ENCODE measurements at places on chromosomes 5 and 9.

DNA sequence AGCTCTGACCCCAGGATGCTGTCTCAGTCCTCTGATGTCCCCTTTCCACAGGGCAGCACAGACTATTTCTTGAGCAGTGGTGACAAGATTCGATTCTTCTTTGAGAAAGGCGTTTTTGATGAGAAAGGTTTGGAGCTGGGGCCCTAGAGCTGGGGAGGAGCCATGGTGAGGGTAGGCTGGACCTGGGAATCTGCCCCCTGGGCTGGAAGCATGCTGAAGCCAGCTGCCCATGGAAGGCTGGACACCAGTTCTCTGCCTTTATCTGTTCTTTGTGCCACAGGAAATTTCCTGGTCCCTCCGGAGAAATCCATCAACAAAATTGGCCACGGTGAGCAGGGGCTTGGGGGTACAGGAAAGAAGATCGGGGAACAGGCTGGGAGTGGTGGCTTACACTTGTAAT, 12.9 kb downstream of the PHYHD1 start:
- DNase-seq, result no peak

- DNase-seq, result no peak
Observed at GRCh38 chr9:76901801-76902200, 4.1 kb downstream of the PRUNE2 start.

DNA sequence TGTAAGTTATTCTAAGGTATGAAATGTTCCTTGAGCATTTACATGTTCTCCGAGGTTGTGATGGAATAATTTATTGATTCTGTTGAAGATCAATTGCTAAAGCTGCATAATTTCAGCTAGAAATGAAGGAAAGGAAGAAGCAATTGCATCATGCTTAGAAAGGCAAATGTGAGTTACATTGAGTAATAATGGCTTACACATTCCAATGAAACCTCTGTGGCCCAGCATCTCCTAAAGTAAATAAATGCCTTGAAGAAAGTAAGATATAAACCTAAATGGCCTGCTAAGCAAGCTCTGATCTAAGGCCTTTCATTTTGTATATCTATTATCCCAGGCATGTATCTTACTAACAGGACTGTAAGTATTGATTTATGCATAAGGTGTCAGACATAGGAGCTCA, 677.3 kb upstream of the RGMB start:
- no peak for DNase-seq

- DNase-seq, result no peak
Observed at GRCh38 chr5:128538000-128538249, at the start of gene FBN2. TSS of gene FBN2 (minus strand) at chr5:128538245. CDS start at chr5:128537603, 642 bp downstream.

GRCh38 chr5:33832404-33833236, 59.2 kb downstream of the ADAMTS12 start:
- DNase-seq, result no peak

DNA sequence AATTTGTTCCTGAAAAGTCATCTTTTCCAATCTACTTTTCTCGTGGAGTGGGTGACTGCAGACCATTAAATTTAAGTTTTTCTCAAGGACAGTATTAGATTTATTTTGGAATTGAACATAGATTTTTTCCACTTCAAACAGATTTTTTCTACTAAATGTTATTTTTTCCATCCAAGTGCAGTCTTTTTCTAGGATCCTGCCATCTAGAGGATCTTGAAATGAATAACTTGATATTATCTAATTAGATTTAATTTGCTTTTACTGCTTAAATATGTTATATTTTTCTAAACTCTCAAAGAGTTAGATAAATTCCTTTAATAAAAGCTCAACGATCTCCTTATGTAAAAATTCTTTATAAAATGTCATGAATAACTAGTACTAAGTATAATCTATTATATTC, 136.9 kb upstream of the PRR16 start:
- no peak for DNase-seq

GRCh38 chr5:173720953-173721600, 104.6 kb upstream of the BOD1 start:
- DNase-seq, result no peak

DNA sequence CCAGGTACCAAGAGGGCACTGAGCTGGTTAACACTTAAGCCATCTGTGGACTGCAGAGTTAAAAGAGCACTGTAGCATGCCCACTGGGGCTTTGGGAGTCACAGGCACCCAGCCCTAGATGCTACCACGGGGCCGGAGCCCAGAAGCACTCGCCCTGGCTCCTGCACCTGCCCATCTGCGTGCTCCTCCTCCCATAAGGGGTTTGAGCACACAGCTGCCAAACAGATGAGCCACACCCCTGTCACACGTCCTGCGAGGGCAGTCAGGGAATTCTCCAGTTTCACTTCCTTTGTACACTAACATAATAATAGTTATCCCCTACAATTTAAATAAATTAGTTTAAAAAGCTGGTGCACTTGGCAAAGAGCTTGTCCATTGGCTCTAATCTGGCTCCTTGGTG, 4.5 kb upstream of the PCA3 start:
- no peak for DNase-seq

- no peak for DNase-seq
Observed at GRCh38 chr5:135193213-135194125, 159.4 kb upstream of the PITX1 start.

GRCh38 chr5:150540615-150541396, 32.9 kb downstream of the NDST1 start:
- DNase-seq, result no peak

GRCh38 chr9:26077860-26078259, 399.6 kb upstream of the TUSC1 start:
- DNase-seq, result no peak

DNA sequence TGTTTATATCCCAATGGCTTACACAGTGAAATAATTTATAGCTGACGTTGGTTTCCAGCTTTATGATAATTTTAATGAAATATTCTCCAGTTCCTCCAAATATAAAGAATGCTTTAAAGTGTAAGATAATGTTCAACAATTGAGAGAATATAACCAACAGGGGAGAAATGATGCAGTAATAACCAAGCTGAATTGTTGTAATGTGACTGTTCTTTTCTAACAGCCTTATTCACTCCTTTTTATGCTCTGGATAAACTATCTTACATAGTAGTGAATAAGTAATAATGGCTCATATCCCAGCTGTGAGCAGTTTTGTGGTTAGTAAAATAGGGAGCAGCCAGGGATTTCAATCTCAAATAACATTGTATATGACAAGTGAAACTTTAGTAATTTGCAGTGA, 2348.7 kb upstream of the ACO1 start:
- DNase-seq, result no peak

DNA sequence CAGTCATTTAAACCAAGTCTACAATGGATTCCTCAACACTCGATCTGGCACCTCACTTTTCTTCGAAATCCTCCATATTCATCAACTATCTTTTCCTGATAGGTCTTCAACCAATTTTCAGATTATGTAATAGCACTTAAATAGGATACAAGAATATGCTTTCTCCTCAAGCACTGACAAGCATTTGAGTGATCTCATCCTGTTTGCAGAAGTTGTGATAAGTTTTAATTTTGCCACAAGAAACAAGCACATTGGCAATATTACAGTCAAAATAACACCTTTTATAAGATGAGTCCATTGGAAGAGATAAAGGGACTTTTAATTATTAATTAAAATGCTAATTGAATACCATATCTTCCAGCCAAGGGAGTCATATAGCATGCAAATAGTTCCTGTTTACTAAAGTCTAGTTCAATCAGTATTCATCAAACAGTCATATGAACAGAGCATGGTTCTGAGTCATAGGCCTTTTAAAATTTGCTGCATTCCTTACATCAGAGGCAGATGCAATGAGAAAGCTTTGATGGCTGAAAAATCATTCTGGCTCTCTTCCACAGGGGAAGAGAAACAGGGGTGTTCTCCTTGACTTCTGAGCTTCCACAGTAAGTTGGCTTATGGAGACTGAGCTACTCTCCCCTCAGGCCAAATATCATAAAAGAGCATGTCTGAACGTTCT, 32.7 kb upstream of the ZCCHC9 start:
- DNase-seq, result no peak

DNA sequence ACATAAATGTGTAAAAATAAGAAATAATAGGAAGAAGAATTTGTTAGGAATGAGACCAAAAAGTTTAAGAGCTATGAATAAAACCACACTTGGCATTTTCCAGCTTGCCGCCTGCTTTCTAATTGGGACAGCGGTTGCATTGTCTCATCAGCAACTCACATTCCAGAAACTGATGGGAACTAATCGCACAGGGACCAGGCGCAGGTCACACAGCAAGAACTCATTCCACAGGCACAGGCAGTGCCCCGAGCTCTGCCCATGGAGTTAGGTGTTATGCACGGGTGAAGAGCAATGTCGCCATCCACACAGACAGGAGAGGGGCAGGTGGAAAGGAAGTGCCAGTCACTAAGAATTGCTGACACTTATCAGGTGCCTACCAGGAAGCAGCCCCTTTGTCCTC, 279.9 kb downstream of the NSG2 start:
- no peak for DNase-seq

Measured in neural crest cell (in vitro differentiated cells).